NCI-H774 (cell line): ENCODE measurements at places on chromosomes 7 and 10.

DNA sequence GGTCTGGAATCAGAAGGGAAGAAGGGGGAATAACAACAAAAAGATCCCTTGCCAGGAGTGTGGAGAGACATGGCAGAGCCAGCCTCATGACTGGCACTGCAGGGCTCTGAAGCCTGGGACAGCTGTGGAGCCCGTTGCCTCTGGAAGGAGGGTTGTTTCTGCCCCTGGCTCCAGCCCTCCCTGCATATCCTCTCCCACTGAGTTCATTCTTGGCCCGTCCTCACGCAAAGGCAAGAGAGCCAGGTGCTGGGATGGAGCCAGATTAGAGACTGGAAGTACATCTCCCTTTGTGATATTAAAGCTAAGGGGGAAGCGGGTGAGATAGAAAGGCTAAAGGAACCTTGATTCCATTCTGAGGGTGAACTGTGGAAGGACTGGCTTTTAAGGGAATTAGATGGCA lies 141.5 kb upstream of the NPVF start:
- no peak for DNase-seq

DNA sequence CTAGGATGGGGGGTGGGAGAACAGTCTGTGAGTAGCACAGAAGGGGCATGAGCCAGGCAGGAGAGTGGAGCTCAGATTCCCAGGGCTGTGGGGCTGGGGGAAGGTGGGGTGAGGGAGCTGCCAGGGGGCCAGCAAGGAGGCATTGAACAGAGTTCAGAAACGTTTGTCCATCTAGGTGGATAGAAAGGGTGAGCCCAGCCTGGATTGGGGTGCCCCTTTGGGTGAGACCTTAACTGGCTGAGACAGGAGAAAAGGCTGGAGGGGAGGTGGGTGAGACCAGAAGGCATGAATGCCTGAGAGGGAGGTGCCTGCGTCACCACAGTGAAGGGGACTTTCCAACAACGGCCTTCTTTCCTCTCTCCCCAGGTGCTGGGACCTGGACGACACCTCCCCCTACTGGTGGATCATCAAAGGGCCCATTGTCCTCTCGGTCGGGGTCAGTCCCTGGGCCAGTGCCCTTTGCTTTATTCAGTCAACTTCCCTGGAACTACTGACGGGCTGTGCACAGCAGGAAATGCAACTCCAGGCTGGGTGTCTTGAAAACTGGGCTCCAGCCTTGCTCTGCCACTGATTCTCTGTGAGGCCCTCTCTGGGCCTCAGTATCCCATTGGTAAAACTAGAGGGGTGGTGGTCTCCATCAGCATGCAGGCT lies 11.0 kb downstream of the GHRHR start:
- DNase-seq = no peak

DNA sequence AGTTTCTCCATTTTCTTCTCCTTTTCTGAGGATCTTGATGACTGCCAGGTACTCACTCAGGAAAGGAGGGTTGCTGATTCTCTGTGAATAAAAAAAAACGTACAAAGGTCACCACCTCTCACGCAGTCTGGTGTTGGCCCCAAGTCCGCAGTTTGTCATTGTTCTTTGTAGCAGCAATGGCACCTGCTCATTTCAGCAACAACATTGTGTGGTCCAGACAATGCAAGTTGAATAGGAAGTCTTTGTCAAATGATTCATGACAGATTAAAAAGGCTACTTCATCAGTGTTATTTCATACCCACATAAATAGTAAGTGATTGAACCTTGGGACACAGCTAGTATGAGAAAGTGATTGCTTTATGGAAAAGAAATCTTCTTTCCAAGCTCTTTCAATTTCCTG lies 653.5 kb upstream of the MGMT start:
- DNase-seq = no peak

- no peak for DNase-seq
These were observed 43.3 kb downstream of the RTKN2 start for GRCh38 chr10:62225362-62225761.

DNA sequence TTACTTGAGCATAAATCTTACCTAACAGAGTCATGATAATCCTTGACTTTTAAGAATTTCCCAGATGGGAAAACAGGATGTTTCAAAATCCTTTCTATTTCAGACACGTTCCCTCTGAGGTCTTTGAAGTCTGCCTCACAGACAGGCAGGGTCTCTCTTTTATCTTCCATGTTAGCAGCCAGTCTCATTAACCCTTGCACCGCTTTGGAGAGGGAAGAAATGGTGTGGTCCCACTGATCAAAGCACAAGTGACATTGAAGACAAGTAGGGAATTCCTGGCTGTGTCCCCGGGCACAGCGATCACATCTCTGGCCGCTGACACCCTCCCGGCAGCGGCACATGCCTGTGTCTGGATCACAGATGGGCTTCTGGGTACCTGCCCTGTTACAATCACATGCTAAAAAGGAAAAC lies 52.7 kb upstream of the LAMB1 start:
- no peak for DNase-seq

- no peak for DNase-seq
These were observed 209.1 kb downstream of the HGF start for GRCh38 chr7:81560708-81561107.

DNA sequence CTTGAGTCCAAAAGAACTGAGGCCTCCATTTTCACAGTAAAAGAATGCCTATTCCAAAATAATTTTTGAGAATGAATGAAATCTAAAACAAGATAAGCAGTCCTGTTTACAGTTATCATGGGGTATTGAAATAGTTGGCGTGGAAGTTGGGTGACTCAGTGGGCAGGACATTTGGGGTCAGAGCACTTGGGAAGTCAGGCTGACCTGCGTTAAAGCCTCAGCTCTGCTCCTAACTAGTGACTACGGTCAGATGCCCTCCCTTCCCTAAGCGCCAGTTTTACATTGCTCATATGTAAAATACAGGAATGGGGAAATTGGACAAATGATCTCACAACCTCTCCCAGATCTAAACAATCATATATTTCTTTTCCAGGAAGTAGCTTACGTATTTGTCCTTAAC lies 2.3 kb upstream of the PAPSS2 start:
- no peak for DNase-seq

- no peak for DNase-seq
These were observed 148.8 kb downstream of the CCDC3 start for GRCh38 chr10:12852687-12853086.
